Progenitor cell of endocrine pancreas (in vitro differentiated cells): ENCODE measurements at places on chromosomes 4 and X.

GRCh38 chr4:108738003-108738706 lies 24.7 kb downstream of the ETNPPL start:
- no peak for DNase-seq

DNA sequence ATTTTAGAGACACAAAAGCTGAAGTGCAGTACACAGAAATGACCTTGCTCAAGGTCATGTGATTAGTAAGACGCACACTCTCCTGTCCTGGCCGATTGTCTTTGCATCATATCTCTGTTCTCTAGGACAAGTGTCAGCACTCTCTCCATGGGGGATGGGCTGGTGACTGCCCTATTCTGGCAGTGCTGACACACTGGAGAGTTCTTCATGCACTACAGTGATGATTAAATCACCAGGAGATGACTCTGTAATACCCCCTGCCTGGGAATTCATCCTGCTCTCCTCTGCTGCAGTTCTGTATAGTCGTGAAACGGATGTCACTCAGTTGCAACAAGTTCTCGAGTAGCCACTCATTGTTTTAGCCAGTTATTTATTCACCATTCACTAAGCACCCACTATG lies 5.3 kb upstream of the SHISA3 start:
- no peak for DNase-seq

DNA sequence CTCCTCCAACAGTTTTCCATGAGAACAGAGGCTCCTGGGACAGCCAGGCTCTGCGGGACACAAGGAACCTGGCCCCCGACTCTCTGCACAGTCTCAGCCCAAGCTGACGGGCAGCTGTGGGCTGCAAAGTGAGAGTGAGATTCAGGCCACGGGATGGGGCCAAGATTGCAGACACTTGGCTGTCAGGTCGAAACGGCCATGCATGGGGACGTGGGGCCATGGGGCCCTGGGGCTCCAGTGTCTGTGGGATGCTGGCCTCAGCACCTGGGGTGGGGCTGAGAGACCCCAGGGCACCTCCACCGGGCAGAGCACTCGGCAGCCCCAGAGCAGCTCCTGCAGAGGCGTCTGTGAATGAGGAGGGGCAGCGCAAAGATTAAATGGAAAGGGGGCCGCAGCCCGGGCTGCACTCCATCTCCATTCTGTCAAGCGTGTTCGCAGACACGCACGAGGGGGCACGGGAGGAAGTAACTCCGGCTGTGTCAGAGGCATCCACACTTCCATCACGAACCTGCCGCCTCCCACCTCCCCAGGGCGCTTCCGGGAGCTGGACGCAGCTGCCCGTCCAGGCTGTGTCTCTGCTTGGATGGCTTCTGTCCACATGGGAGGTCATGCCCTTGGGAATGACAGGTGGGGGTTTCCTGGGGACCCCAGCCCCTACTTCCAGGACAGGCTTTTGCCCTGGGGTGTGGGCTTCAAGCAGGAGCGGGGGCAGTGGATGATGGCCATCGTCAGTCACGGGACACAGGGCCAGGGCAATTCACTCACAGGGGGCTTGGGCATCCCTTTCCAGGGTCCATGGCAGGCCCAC lies 82.8 kb upstream of the NKX1-1 start:
- no peak for DNase-seq

DNA sequence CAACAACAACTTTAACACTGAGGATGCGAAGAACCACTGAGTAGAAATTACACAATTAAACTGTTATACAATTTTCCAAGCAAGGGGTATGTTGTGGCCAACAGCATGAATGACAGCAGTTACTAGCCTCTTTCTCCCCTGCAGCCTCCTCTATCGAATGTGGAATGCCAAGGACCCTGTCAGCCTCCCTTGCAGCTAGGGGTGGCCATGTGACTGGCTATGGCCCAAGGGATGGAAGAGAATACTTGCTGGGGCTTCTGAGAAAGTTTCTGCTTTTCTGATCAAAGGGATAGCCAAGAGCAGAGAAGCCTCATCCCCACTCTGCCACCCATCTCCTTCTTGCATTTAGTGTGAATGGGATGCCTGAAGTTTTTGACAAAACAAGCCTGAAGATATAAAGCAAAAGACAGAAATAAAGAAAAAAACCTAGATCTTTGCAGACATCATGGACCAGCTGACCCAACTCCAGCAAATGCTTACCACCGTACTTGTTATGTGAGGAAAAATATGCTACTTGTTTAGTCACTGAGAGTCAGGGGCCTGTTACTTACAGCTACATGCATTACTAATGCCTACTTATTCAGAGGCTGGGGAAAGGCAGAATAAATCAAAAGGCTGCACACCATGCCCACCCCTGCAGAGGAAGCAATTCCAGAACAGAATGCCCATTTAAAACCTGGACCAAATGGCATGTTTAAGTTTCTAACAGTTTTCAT lies 32.0 kb downstream of the DCTD start:
- DNase-seq: no peak

DNA sequence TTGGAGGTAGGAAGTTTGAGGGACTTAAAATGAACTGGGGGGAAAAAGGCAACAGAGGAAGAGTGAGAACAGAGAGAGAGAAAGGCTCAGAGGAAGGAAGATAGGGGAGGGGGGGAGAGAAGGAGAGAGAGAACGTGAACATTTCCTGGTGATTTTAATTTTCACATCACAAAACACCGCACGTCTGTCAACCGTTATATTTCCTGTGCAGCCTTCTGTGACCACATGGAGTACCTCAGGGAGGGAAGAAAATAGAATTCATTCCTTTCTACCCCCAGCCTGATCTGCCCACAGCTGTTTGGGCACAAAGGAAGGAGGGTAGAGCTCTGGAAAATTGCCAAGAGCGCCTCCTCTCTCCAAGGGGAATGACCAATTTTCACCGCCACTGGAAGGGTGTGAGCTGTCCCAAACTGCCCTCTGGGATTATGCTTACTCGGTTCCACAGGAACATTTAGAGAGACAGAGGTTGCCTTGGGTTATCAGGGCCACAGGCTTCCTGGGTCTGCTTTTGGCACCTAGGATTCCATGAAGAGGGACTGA lies 135.7 kb upstream of the MAMLD1 start:
- no peak for DNase-seq

DNA sequence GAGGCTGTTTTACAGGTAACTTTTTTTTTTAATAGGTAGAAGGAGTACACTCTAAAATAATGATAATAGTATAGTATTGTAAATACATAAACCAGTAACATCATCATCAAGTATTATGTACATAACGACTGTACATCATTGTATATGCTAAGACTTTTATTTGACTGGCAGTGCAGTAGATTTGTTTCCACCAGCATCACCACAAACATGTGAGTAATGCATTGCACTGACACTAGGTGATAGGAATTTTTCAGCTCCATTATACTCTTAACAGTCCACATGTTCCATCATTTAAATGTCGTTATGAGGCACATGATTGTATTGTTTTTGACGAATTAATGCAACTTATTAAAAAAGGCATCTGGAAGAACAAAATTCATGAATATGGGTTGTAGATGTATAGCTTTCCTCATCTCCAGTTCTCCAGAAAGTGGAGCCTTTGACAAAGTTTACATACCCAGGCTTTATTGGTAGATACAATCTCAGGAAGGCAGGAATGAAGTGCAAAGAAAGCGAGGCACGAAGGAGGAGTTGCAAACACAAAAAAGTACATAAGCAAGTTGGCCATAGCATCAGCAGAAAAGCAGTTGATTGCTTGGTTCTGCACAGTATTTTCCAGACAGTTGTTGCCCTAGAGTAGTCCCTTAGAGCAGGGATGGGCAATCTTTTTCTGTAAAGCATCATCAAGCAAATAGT lies 336.9 kb upstream of the NR3C2 start:
- DNase-seq: no peak

- no peak for DNase-seq
Measured at GRCh38 chr4:127229855-127230608, 402.7 kb upstream of the INTU start.

- no peak for DNase-seq
Measured at GRCh38 chrX:114962209-114962608, 55.2 kb downstream of the IL13RA2 start.

DNA sequence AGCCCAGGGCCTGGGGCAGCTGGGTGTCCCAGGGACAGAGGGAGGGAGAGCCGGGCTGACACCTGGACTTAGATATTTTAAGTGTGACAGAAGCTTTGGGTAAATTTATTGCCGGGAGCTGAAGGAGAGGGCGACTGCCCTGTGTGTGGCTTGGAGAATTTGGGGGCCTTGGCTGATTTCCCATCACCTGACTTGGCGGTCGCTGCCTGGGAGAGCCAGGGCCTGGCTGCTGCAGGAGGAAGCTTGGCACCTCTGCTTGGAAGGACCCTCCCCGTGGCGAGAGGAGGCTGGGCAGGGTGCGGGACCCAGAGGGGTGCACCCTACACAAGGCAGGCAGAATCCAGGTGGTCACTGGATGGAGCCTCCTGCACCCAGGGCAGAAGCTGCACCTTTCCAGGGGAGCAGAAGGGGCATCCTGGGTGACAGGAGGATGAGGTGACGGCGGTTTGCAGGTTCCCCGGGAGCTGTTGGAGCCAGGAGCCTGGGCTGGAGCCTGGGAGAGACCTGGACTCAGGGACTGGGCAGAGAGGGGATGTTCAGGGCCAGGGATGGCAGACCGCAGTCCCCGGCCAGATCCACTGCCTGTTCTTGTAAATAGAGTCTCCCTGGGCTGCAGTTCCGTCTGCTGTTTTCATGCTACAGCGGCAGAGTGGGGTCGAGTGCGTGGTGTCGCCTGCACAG lies 72.0 kb downstream of the RGS12 start:
- no peak for DNase-seq

DNA sequence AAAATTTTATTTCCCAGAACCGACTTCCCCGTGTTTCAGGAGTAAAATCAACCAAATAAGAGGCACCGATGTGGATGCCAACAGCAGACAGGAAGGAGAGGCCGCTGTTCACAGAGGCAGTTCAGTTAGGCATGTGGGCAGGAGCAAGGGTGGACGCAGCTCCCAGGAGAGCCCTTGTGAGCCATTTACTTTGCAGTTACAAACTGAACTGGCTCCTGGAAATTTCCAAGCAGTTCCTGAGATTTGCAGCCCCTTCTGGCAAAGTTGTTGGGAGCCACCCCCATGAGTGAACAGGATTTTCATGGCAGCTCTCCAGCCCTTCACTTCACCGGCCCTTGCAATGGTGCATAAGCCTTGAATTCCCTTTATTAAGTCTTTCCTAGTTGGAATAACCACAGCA lies 189.1 kb downstream of the AFAP1 start:
- DNase-seq: no peak

DNA sequence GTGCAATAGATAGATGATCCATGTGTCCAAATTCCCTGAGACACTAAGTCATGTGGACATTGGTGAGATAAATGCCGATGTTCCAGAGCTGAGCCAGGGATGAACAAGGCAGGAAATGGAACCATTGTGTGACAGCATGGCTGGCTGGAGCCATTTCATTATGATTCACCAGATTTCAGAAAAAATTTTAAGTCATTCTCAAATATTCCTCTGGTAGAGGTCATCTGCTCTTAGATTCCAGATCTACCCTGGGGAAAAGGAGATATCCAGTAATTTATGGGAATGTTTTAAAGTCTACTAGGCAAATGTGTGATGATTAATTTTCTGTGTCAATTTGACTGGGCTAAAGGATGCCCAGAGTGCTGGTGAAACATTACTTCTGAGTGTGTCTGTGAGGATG lies 287.3 kb downstream of the STK32B start:
- DNase-seq: no peak

GRCh38 chr4:7247521-7247920 lies 55.2 kb downstream of the SORCS2 start:
- no peak for DNase-seq

DNA sequence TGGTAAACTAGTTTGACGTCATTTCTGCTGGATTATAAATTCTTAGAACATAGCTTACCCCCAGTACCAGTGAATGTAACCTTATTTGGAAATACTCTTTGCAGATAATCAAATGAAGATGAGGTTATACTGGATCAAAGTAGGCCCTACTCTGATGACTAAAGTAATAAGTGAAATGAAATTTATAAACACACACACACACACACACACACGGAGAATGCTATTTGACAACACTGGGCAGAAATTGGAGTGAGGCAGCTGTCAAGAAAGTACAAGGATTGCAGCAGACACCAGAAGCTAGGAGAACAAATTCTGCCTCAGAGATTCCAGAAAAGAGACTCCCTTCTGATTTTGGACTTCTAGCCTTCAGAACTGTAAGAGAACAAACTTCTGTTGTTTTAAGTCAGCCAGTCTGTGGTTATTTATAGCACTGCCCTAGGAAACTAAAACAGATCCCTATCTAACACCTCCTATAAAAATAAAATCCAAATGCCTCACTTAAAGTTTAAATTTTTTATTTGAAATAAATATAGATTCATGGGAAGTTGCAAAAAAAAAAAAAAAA lies 448.6 kb downstream of the PCDH18 start:
- DNase-seq: no peak

DNA sequence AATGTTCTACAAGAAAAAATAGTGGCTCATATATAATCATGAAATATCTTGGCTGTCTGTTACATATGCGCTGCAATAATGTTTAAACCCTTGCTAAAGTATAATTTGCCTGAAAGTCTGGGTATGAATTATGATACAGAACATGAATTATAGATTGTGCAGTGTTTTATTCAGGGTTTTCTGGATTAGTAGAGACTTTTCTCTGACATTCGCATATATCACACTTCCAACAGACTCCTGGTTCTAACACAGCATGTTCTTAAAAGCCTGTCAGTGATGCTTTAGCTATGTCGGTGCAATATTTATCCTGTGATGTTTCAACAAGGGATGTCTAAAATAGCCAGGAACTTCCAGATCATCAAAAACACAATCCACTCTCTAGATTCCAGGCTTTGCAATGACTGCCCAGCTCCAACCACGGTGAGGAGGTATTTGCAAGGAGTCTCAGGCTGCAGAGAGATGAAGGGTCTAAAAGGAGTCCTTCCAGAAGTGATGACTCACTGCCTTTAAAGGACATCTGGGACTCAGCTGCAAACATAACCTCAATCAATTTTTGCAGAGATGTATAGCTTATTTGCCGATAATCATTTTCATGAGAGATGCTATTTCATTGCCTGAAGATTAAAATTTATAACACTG lies 69.4 kb downstream of the RWDD4 start:
- DNase-seq: no peak
